Camera-type eye (tissue), 1 donor: ENCODE measurements at places on chromosomes 11 and 22. TPM values are rescaled to one million over a fixed set of nuclear protein-coding genes. Genes with fewer than 3 reads are reported as not detected.

Gene GPHA2
- not detected for total RNA-seq

Gene CD3G
- total RNA-seq: 0.88 TPM

Gene TMEM191C
- 1.6 TPM for total RNA-seq

Gene FGF19
- 1.2 TPM for total RNA-seq

Gene OSBPL5
- total RNA-seq: 30.2 TPM

Gene GUCY1A2
- 55.1 TPM for total RNA-seq

Gene ABTB2
- total RNA-seq: 17.5 TPM

Gene GSTT2B
- total RNA-seq: 2.8 TPM

Gene MTFP1
- 18.7 TPM for total RNA-seq

Gene PAK1
- total RNA-seq: 99.8 TPM
